Activated CD8-positive, alpha-beta T cell treated with anti-CD3 and anti-CD28 coated beads, Interleukin-2, amount 10 ng/mL, durations not matched to agents 7 days and 5 days (primary cell): ENCODE measurements at places on chromosomes 1 and 21. TPM values are rescaled to one million over a fixed set of nuclear protein-coding genes. Genes with fewer than 3 reads are reported as not detected.

DNA sequence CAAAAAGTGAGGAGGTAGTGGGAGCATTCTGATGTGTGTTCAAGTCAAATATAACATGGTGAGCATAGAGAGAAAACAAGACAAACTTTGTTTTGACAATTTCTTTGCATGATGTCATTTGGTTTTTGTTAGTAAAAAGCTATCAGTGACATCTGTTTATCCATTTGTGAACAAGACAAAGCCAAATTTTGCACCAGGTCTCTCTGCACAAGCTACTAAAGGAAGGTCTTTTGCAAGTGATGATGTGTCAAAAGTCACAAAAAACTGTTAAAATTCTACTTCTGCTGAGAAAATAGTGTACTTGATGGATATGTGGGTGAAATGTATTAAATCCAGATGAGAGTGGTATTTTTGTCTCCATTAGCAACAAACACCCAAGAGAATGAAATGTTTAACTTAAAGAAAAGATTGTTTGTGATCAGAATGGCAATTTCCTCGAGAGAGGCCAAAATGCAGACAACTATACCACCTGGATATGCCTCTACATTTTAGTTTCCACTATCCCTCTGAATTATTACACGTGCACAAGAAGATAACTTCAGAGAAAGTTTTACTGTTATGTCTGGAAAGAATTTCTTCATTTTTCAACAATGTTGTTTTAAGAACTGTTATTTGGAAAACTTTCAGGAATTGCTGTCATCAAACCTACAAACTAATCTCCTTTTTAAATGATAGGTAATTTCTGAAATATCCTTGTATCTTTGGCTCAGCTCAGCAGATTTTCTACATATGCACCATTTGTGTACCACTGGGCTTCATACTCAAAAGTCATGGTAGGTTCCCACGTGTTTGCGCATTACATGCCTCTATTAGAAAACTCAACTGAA is 807.4 kb upstream of the ADGRL2 start:
- H3K4me1 ChIP-seq, result no peaks in the 10 kb centered on the region
- H3K27ac ChIP-seq, result no peak overlapping the region
- no peaks in the 10 kb centered on the region for H3K36me3 ChIP-seq
- no peak for DNase-seq

- peaks cover 14% of the 10 kb centered on the region for H3K4me1 ChIP-seq
- H3K36me3 ChIP-seq, result peaks cover 10% of the 10 kb centered on the region
These were observed 2.1 kb downstream of the PCP4L1 start for GRCh38 chr1:161260376-161261260.

The SLC25A34 gene
- total RNA-seq, result 1.6 TPM

DNA sequence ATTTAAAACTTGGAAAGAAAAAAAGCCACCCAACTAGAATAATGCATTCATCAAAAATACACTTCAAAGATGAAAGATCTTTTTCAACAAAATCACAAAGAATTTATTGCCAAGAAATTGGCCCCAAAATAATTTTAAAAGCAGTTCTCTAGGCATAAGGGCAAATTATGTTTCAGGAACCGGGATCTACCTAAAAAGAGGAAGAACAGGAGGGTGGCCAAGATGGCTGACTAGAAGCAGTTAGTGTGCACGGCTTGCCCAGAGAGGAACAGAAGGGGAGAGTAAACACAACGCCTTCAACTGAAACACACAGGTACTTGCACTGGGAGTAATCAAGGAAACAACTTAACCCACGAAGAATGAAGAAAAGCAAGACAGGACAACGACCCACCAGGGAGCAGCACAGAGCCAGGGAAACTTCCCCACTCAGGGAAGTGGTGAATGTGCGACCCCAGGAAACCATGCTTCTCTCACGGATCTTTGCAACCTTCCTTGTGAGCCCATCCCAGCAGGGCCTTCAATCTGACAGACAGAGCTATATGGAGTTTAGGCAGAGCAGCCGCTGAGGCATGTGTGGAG is 46.1 kb downstream of the ACKR1 start:
- no peak overlapping the region for H3K27ac ChIP-seq
- H3K36me3 ChIP-seq, result no peaks in the 10 kb centered on the region
- peaks cover 2% of the 10 kb centered on the region for H3K27me3 ChIP-seq
- no peak overlapping the region for H3K4me3 ChIP-seq

The MAP1LC3C gene
- total RNA-seq, result not detected

DNA sequence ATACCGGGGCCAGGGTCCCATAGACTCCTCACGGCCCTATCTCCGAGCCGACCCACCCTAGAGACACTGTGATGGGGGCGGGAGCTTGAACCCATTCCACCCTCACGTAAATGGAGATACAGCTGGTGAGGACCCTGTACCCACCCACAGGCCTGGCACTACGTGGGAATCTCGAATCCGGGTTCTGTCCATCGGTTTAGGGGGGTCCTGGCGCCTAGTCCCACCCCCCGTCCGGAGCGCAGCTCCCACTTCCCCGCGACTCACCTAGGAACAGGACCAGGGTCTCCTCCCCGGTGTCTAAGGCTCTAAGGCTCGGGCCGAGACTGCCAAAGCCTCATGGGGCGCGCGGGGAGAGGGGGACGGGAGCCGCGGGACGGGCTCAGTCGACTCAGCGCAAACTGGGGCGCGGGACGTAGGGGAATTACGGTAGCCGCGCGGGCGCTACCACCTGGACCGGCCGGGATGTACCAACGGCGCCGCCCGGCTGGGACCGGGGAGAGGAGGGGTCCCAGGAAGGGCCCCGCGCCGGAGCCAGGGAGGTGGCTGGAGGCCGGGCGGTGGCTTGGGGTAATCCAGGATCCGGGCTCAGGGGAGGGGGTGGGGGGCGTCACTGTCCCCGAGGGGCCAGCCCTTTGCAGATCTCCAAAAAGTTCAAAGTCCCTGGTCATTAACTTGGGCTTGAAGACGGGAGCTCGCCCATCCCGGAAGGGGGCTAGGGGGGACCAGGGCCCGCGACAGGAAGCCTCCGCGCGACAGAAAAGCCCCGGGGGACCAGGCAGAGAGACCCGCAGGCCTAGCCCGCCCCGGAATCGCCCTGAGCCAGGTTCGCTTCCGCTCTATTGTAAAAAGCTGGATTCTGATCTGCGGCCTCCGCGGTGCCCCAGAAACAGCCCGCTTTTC is 1.0 kb downstream of the PLEKHG5 start:
- H3K27me3 ChIP-seq, result peaks cover 17% of the 10 kb centered on the region
- DNase-seq, result peak; percentile 75
- peak overlapping the region; percentile 71 for H3K27ac ChIP-seq

The TSACC gene
- total RNA-seq, result 0.73 TPM

DNA sequence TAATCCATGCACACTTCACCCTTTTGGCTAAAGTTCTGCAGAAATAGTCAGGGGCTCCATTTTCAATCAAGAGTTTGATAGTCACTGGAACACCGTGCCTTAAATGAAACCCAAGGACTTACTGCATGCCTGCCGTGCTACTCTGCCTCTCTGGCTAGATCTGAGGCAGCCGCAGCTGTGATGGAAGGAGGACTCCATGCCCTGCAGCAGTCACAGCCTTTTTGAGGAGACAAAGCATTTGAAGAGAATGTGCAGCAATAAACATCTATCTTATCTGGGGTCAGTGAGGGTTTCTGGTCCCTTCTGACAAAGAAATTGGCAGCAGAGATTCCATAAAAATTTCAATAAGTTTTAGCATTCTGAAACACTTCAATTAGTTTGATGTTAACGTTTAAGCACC is 78.0 kb downstream of the BCAR3 start:
- DNase-seq, result no peak
- H3K27ac ChIP-seq, result no peak overlapping the region
- no peaks in the 10 kb centered on the region for H3K36me3 ChIP-seq
- peaks cover 19% of the 10 kb centered on the region for H3K27me3 ChIP-seq
